Smooth muscle cell of the brain vasculature (primary cell): ENCODE measurements at places on chromosomes 11 and 22.

- no peak for DNase-seq
Observed at GRCh38 chr11:45815747-45816146, 10.8 kb downstream of the SLC35C1 start.

DNA sequence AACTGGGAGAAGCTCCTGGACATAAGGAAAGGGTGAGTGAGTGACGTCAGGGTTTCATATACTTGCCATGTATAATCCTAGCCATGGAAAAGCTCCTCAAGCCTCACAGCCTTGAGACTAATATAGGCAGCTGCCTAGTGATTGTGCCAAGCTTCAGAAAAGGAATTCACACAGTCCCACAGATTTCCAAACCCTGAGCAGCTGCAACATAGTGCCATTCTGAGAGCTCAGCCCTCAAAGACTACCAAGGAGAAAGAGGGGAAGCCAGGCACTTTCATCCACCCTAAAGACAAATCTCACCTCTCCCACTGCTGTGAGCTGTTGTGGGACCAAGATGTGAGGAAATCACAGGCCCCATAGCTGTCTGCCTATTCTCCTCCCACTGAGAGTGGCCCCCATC lies 707.9 kb upstream of the ANO5 start:
- DNase-seq: no peak

GRCh38 chr11:119750056-119750455 lies 21.1 kb upstream of the NECTIN1 start:
- no peak for DNase-seq

DNA sequence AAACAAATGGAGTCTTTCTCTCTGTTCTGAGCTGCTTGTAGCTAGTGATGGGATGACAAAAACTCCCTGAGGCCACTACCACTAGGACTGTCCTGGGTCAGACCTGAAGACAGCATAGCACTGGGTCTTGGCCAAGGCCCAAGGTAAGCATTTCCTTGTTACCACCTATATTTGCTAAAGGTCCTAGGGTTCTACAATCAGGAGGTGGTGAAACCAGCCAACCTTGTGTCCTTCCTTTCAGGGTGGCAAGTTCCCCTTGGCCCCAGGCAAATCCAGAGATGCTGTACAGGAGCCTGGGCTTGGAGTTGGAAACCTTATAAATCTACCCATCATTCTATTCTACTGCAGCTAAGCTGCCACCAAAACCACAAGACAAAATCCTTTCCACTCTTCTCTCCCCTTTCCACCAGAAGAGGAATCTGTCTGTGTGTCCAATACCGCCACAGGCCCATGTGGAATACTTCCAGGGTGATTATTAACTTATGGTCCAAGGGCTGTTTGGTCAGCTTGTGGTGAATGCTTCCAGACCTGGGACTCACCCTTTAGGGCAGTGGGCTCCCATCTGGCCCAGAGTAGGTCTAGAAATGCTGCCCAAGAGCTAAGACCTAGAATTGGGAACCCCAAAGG lies 16.8 kb downstream of the SLC22A25 start:
- no peak for DNase-seq

DNA sequence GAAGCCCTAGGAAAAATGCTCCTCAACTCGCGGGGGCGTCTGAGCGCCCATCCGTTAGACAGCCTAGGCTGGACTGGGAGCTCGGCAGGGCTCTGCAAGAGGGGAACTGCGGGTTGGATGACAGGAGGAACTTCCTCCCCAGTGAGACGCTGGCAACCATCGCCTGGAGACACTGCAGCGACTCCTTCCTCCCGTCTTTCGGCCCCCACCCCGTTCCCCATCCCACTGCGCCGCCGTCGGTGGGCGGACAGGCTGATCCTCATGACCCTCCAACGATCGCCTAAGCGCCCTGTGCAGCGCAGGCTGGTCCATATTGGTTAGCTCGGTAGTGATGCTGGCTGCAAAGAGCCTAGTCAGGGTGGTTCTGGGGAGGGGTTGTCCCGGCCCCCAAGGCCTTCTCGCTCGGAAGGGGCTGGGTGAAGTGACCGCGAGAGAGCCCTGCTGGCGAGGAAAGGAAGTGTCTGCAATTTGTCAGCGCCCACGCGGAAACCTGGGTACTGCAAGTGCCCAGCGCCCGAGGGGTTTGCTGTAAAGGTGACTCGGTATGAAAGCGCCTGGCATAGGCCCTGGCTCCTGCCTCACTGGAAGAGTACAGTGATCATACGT lies 638 bp downstream of the NRGN start:
- no peak for DNase-seq

- no peak for DNase-seq
Observed at GRCh38 chr11:80993536-80993935, 1552.7 kb upstream of the TENM4 start.

DNA sequence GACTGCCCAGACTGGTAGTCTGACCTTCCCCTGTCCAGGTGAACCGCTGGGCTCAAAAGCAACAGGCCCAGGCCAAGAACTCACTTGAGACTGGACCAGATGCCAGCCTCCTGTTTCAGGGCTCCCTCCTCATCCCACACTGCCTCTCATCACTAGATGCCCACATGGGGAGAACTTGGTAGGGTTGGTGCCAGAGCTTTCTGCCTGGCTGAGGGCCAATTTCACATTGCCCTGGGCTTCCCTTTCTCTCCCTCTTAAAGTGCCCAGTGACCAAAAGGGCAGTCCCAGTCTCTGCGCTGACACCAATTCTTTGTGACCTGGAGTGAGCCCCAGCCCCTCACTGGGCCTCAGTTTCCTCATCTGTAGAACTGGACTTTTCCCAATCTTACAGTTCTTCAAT lies 41.7 kb downstream of the C11orf58 start:
- no peak for DNase-seq

GRCh38 chr22:44802071-44802700 lies 49.8 kb downstream of the ARHGAP8 start:
- no peak for DNase-seq

DNA sequence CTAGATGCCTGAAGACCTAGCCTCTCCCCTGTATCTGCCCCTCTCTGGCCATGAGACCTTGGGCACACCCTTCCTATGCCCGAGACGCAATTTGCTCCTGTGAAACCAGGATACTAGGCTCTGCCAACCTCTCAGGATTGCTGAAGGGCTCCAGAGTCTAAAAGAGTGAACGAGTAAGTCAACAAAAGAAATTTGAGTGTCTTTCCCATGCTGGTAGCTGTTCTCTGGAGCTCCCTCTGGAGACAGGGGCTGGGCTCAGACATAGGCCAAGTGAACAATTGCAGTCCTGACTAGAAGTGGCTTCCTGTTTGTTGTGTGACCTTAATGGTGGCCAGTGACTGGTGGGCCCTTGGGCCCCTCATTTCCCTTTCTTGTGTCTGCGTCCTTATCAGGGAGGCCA lies 189.0 kb upstream of the NARS2 start:
- no peak for DNase-seq

DNA sequence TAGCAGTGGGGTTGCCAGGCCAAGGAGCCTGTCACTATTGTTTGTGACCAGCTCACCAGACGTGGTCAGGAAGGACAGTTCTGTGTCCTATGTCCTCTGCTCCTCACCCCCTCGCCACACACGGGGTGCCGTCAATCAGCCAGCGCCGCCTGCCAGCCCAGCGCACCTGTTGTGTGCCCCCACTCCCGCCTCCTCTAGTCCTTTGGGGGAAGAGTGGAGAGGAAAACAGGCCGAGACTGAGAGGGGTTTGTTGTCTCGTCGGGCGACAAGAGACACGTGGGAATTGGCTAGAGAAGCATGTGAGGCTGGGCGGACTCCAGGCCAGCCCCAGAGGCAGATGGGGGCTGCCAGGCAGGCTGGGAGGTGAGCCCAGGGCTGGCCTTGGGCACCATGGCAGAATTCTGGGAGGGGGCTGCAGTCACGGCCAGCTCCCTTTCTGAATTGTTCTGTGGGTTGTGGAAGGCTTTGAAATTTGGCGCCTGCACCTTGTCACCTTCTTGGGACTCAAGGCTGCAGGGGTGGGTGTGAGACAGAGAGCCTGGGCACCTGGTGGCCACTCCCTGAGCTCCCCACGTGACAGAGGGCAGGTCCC lies 3.1 kb upstream of the KCNQ1OT1 start:
- DNase-seq: no peak

DNA sequence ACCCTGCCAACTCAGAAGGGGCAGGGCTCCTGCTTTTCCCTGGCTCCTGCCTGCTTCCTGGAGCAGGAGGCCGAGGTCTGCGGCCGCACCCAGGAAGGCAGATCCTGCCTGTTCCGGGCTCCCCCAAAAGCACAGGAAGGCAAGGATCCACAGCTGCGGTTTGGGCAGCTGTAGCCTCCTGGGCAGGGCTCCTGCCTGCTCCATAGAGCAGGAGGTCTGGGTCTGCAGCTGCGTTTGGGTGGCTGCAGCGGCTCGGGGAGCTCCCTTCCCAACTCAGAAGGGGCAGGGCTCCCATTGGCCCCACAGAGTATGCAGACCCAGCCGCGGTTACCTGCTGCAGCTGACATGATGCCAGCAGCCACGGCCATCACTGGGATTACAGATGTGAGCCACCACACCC lies 5.5 kb downstream of the UPK2 start:
- DNase-seq: no peak

DNA sequence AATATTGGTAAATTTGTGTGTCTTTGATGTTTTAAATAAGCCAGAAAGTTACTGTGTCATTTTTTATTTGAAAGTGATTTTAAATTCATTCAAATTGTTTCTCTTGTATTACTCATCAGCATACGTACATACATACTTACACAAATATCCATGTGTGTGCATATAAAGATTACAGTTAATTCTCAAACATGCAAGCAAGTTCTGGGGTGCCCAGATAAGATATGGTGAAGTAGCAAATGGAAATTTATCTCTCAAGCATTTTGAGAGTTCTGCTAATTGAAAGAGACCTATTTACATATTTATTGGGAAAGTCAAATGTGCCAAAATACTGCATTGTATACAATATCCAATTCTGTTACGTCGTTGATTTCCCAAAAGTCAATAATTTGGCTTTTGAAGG lies 1024.0 kb upstream of the CNTN5 start:
- DNase-seq: no peak

DNA sequence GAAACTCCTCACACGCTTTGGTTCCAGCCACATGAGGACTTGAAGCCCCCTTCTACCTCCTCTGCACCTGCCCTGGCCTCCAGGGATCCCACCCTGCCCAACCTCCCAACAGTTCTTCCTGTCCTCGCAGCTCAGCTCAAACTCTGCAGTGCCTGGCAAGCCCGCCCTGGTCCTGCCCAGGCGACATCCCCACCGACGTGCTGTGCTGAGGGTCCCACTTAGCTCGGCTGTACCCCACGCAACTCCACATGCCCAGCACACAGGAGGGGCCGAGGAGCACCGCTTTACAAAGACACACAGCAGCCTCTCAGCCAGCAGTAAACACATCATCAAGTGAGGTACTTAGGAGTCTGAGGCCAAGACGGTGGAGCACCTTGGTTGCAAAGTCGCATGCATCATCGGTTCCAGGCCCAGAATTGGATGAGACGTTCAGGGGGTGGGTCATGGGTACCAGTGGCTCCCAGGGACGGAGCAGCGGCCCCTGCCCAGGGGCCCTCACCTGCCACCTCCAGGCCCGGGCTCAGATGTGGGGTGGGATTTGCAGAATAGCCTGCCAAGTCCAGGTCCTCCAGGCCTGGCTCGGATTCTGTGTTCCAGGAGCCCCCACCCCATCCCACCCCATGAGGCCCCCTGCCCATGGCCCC lies 72.6 kb downstream of the CELSR1 start:
- DNase-seq: no peak
